Adrenal gland (tissue), 19 donors: ENCODE measurements at places on chromosomes 5 and 9. TPM values are rescaled to one million over a fixed set of nuclear protein-coding genes. Genes with fewer than 3 reads are reported as not detected.

- peak overlapping the region; percentile 99 for H3K27ac ChIP-seq
These were observed 315 bp downstream of the PIK3R1 start for GRCh38 chr5:68215898-68216244.

DNA sequence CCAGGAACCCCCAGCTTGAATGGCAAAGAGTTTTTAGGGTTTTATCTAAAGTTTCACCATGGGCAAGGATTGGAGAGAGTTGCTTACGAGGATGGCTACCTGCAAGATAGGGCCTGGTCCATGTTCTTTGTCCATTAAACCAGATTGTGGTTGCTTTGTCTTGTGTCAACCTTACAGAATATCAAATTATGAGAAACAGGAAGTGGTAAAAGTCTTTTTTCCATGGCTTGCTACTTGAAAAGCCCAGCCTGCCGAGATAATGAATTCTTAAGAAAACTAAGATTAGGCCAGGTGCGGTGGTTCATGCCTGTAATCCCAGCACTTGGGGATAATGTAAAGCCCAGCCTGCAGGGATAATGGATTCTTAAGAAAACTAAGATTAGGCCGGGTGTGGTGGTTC, 24.4 kb downstream of the ZNF474 start:
- H3K27me3 ChIP-seq = no peaks in the 10 kb centered on the region
- H3K4me3 ChIP-seq = no peak overlapping the region
- no peak for DNase-seq
- H3K4me1 ChIP-seq = no peaks in the 10 kb centered on the region
- H3K27ac ChIP-seq = no peak overlapping the region

- H3K27ac ChIP-seq = no peak overlapping the region
- DNase-seq = peak; percentile 3
- no peaks in the 10 kb centered on the region for H3K36me3 ChIP-seq
- no peaks in the 10 kb centered on the region for H3K4me1 ChIP-seq
- no peaks in the 10 kb centered on the region for H3K27me3 ChIP-seq
- H3K4me3 ChIP-seq = no peak overlapping the region
These were observed 206.7 kb downstream of the FAM114A2 start for GRCh38 chr5:153831973-153832372.

The TMEM267 gene
- total RNA-seq = 4.2 TPM

DNA sequence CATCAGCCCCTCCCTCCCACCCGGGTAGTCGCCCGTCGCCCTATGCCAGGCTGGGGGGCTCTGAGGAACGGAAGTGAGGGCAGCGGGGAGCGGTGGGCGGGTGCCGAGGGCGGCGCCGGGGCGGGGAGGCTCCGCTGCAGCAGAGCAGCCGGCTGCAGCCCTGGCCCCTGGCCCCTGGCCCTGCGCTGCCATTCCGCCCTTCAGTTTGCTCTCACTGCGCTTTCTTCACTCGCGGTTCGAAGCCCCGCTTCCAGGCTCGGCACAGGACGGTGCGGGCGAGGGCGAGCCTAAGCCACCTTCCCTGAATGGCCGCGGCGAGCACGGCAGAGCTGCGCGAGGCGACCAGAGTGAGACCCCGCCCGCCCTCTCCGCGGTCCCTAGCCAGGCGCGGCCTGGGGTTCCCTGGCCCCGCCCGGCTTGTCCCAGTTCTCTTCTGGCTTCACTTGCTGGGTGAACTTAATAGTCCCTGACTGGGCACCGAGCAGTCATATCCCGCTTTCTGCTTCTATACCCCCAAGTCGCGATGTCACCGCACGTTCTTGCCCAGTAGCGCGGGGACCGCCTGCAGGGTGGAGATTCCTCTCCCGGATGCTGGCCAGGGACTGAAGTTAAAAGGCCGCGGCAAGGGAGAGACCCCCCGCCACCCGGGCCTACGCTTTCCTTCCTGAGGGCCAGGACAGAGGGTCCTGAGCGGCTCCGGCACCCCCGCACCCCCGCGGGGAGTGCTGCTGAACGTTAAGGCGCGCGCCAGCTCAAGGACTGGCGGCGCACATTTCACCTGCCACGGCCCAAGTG, 623 bp upstream of the TRIM36 start:
- H3K36me3 ChIP-seq = no peaks in the 10 kb centered on the region
- H3K27me3 ChIP-seq = peaks cover 6% of the 10 kb centered on the region
